Stimulated activated CD8-positive, alpha-beta memory T cell treated with anti-CD3 and anti-CD28 coated beads, Interleukin-4, amount 100 ng/mL, for 48 hours (primary cell): ENCODE measurements at places on chromosomes 2 and 18.

- DNase-seq: no peak
Observed at GRCh38 chr2:59239146-59239545, 998.0 kb upstream of the FANCL start.

DNA sequence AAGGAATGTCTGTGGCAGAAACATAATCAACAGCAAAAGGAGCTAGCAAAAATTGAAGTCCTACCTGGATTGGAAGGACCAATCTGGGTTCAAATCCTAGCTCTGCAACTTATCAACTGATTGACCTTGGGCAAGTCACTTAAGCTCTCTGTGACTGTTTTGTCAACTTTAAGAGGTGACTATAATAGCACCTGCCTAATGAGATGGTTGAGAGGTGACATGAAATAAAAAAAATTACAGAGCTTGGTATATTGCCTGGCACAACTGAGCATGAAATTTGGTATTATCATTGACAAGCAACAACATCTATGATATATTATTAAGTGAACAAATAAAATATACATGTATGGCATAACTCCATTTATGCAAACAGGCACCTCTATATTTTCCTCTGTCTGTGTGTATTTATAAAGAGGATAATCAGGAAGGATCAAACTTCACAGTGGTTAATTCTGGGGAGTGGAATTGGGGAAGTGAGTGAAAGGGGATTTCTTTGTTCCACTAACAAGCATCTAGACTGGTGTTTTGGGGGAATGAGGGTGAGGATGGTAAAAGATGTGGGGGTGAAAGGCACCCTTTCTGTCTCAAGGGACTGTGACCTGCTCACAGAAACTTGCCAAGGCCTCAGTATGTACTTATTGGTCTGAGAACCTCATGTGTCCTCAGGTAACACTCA, 132.8 kb upstream of the SERTAD2 start:
- DNase-seq: no peak

DNA sequence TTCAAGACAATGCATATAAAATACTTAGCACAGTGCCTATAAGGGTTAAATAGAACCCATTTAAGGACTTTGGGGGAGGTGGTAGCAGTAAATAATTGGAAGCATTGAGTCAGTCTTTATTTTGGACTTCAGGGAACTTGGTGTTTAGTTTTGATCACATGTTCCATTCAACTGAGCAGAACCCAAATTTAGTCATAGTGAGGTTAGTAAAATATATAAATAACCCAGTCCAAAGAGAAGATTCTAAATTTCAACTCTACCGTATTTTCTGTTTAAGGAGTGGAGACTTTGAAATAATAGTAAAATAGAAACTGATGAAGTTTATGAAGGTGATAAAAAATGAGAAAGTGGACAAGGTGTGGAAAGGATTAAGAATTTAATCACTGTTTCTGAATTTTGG, 19.7 kb downstream of the TWSG1 start:
- no peak for DNase-seq

DNA sequence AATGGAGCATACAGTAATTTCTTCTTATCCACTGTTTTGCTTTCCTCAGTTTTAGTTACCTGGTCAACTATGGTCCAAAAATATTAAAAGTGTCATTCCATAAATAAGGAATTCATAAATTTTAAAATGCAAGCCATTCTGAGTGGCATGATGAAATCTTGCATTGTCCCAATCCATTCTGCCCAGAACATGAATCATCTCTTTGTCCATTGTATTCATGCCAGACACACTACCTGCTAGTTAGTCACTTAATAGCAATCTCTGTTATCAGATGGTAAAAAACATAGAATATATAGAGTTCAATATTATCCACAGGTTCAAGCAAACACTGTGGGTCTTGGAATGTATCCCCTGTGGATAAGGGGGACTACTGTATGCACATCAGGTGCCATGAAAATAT, 872.2 kb upstream of the NXPH2 start:
- no peak for DNase-seq

DNA sequence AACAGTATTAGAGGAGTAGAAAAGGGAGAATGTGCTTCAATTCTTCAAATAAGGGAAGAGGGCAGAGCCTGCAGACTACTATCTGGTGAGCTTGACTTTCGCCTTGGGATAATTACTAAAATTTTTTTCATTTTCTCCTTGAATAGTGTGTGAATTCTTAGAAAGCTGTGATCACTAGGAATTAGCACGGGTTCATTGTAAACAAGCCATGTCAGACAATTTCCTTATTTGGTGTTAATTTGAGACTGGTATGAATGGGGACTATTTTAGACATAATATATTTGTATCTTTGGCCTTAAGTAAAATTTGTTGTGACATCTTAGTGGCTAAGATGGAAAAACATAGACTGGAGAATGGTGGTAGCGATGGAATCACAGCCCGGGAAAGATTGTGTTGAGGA, 66.6 kb downstream of the MYO3B start:
- DNase-seq: no peak

- DNase-seq: no peak
Observed at GRCh38 chr2:17804358-17804757, 11.9 kb upstream of the MSGN1 start.

DNA sequence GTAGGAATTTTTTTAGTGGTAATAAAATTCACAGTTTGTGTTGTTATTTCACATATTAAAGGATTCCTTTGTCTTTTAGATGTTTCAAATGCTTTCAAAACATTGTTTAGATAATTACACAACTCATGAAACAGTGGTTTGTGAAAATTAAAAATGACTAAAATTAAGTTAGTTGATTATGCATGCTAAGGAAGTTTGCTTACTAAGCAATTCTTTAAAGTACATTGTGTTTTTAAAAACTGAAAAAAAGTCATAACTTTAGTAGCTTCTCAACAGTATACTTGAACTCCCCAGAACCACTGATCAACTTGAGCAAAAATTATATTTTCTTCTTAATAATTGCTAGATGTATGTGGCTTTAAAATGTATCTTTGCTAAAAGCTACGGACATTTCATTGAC, 298.4 kb upstream of the MC4R start:
- DNase-seq: no peak

DNA sequence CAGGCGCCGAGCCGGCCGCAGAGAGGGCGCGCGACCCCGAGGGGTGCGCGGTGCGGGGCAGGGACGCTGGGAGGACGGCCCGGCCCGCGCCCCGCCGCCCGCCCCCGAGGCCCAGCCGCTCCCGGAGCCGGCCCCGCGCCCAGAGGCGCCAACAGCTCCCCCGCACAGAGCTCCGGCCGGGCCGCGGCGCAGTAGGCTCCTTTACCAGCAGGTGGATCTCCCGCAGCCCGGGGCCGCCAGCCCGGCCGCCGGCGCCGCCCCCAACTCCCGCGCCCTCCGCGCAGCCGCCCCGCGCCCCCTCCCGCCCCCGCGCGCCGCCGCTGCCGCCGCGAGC, 258 bp downstream of the MGAT4A start:
- DNase-seq: peak; percentile 64

DNA sequence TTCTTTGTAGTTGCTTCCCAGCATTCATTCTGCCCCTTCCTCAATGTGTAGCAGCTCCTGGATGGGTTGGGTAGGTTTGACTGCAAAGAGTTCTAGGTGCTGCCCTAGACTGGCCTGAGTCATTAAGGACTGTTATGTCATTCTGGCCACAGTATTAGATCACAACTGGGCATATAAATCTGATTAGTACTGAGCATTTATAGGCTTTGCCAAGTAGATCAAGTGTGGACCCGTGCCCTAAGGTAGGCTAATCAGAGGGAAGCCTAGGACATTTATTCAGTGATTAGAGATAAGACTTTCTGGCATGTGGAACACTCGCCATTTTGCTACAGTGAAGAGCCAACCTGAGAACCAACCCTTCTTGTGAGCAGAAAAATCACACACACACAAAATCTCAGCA, 2.7 kb downstream of the KATNAL2 start:
- DNase-seq: no peak

GRCh38 chr2:2877427-2877826, 500.2 kb downstream of the EIPR1 start:
- DNase-seq: no peak

- DNase-seq: peak; percentile 55
Observed at GRCh38 chr2:201358684-201359083, 1.5 kb upstream of the FLACC1 start.

GRCh38 chr2:95388091-95388692, 14.3 kb upstream of the FAHD2A start:
- DNase-seq: no peak

DNA sequence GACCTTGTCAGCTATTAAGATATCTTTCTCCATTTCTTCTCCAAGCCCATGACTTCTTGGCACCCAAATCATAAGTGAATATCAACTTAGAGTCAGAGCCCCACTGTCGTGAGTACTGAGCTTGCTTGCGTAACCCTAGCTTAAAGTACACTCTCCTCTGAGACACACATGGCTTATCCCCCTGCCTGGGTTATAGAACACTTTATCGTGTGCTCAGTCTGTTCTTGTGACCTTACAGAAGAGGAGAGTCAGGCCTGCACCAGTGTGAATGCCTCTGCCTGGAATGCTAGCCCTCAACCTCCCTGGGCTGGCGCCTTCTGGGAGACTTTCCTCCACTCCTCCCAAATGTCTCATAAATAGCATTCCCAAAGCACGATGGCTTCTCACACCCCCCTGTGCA, 79.3 kb downstream of the CEP192 start:
- DNase-seq: no peak

DNA sequence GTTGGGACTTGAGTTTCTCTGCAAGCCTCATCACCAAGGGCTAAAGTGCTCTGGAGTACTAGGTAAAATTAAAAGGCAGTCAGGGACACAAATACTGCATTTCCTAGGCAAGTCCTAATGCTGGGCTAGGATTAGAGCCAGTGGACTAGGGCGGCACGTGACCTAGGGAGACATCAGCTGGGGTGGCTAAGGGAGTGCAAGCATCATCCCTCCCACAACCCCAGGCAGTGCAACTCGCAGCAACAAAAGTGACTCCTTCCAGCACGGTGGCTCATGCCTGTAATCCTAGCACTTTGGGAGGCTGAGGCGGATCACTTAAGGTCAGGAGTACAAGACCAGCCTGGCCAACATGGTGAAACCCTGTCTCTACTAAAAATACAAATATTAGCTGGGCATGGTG, 30.7 kb upstream of the UPP2 start:
- DNase-seq: no peak

DNA sequence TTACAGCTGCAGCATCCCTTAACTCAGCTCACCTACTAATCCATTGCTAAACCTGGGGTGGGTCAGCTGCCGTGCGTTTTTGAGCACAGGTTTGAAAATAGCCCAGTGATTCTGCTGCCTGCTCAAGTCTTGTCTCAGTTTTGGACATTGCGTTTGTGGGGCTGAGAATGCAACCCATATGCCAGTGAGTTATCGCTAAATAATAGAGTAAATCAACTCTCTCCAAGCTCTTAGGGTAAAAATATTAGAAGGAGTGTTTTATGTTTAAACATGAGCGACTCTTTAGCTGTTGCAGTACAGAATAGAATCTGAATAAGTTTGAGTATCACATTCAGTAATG, 2.1 kb downstream of the TSHZ1 start:
- no peak for DNase-seq

DNA sequence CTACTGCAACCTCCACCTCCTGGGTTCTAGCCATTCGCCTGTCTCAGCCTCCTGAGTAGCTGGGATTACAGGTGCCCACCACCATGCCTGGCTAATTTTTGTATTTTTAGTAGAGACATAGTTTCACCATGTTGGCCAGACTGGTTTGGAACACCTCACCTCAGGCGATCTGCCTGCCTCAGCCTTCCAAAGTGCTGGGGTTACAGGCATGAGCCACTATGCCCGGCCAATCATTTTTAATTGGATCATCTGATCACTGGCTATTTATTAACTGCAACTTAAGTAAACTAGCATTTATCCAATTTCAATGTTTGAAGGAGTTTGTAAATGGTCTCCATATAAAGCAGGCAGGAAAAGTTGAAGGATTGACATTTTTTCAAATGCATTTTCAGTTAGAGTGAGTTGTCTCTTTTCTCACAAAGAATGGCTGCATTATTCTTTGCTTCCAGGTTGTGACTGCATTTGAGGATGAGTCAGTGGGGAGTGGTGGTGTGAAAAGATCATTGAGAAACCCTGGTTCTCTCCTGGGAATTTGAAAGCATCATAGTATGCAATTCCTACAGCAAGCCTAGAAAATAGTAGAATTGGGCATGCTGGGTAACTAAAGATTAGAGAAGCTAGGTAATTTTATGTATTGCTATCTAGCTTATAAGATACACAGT, 431.1 kb upstream of the ZEB2 start:
- no peak for DNase-seq

DNA sequence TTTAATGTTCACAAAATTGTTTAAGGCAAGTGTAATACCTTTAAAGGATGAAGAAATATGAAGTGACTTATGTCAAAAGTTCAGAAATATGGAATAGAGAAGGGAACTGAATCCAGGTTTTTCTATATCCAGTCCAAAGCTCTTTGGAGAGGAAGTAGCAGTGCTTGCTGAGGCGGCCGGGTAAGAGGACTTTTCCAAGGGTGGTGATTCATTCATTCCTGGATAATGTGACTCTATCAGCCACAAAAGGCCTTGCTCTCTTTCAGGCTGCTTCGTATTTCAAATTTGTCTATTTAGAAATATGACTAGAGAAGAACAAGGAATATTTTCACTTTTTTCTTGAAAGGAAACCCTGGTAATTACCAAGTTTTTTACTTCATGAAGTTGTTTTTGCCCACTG, 830.1 kb upstream of the ZEB2 start:
- no peak for DNase-seq

DNA sequence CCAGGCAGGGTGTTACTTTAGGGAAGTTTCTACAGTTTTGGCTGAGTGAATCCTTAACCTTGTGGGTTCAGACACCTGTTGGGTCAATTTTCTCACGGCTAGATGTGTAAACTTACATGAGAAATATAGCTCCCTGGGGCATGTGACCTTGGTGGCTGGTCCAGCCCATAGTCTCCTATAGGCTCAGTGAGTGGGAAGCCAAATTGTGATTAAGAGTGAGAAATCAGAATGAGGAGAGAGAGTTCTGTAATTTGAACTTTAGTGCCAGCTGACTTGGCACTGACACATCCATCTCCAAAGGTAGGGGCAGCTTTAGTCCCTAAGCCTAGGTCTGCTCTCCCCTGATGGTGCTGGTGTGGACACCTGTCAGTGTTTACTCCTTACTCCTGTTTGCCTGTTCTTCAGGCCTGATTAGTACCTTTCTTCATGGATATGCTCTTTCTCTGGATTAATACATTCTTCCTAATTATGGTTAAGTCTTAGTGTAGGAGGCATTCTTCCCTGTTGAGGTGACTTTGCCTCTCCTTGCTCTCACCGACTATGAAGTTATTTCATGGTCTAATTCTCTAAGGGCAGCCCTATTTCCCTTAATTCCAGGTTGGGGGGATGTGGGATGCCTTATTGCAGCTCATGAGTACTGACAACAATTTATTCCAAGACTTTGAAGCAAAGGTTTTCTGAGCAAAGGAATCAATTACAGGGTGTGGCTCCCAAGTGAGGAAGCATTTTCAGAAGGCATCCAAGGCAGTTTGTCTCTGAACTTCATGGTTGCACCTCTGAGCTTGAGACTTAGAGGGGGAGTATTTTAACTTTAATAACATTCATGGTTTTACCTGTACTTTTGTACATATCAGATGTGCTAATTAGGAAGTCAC, 177.3 kb downstream of the DYSF start:
- no peak for DNase-seq

DNA sequence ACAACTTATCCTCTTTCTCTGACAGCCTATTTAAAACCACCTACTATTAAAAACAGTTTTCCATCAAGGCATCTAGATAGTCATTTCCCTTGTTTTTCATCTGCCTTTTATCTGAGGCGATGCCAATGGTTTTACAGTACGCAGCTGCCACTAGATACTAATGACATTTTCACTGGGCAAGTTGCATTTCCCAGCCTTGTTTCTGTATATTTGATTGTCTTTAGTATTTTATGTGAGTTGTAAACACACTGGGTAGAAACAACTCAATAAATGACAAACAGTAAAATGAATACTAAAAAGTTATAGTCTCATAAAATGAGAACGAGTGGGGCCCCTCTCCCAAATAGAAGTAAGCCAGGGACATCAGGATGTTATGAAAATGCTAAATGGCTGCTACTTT, 8.9 kb upstream of the DARS1 start:
- DNase-seq: no peak
